ENCODE measurements at places on chromosomes 3 and 15.

- DNase-seq, result no peak
Measured at GRCh38 chr3:141110322-141110721, 59.2 kb downstream of the SPSB4 start.

DNA sequence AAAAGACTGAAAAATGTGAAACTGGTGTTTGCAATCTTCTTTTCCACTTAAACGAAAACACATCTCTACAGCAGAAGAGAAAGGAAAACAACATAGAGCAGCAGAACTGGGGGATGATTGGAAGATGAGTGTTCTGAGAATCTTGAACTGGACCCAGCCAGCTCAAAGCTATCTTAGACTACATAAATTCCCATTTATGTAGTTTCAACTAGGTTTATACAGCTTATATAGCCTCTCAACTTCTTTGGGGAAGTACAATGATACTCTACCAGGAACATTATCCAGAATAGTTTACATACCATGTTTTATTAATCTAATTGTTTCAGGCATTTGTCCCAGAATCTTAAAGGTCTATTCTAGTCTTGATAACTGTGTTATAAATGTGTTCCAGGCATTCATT, 658.2 kb upstream of the LMCD1 start:
- DNase-seq, result no peak

DNA sequence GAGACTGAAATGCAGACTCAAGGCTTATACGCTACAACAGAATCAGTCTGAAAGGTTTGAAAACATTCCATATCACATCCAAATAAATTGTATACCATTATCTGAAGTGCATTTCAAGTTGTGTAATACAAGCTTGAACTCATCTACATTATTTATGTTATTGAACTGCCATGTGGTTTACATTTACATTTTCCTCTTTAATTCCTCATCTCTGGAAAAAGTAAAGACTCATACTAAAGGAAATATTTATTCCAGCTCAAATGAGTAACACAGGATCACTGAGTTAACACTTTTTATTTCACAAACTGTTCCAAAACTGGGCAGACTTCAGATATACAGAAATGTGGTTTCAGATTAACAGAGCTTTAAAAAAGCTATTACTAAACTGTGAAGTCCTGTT, 282.5 kb downstream of the ULK4 start:
- no peak for DNase-seq

GRCh38 chr3:16668776-16669545, 63.7 kb upstream of the DAZL start:
- no peak for DNase-seq

DNA sequence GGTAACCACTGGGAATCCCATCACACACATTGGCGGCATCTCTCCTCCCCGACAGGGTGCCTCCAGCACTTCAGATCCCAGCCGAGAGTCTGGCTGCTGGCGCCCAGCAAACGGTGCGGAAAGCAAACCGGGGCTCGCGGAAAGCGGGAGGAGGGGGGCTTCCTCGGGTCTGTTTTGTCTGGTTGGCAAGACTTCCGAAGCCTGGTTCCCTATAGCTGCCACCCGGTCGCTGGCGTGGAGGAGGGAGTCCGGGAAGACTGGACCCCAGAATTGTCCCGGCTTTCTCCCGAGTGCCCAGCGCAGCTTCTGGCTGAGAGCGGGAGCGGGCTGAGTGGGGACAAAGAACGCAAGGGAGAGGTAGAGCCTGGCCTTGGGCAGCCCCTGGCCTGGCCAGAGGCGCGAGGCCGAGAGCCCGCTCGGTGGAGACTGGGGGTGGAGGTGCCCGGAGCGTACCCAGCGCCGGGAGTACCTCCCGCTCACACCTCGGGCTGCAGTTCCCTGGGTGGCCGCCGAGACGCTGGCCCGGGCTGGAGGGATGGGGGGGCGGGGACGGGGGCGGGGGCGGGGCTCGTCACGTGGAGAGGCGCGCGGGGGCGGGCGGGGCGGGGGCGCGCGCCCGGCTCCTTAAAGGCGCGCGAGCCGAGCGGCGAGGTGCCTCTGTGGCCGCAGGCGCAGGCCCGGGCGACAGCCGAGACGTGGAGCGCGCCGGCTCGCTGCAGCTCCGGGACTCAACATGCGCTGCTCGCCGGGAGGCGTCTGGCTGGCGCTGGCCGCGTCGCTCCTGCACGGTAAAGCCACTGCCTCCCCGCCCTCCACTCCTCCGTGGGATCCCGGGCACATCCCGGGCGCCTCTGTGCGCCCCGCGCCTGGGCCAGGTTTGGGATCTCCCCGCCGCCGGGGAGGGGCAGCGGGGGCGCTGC, at the start of gene CHRNA7:
CHRNA7 (plus strand) TSS at position 654 of the 920 bp plus-strand sequence; CDS start at position 734, 80 bp downstream.
- no peak for DNase-seq

DNA sequence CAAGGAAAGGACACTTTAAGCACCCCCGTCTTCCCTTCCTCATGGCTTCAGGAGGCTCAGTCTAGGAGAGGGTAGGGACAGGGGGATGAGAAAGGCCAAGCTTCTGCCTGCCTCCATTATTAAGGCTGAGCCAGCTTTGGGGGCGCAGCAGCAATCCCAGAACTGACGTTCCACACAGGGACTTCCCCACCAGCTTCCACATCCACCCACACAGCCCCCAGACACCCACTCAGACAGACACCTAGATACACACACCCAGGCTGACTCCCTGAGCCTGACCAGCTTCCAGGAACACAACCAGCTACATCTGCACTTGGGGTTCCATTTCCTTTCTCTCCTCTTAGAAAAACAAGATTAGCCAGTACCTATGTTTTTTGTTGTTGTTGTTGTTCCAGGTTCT, 4.7 kb downstream of the HCN4 start:
- no peak for DNase-seq

- DNase-seq, result peak; percentile 72
Measured at GRCh38 chr15:57079446-57079845, 161.0 kb downstream of the TCF12 start.

GRCh38 chr3:167304077-167304476, 76.0 kb downstream of the ZBBX start:
- no peak for DNase-seq

GRCh38 chr3:107309312-107309711, 67.9 kb upstream of the CCDC54 start:
- DNase-seq, result no peak

DNA sequence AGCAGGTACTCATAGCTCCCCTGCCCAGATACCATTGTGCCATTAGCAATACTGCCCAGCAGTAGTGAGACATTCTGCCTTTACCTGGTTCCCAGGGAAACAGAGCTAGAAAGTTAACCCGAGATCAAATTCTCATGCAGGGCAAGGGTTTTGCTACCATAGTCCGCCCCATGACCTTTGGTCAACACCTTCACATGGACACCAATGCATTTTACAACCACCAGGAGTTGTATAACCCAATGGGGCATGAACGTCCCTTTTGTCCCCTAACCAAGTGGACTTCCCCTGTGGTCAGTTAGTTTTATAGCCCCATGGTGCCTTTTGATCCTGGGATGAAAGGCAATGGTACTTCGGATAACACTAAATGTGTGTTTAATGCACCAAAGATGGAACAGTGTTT, 151.7 kb upstream of the IQSEC1 start:
- no peak for DNase-seq

DNA sequence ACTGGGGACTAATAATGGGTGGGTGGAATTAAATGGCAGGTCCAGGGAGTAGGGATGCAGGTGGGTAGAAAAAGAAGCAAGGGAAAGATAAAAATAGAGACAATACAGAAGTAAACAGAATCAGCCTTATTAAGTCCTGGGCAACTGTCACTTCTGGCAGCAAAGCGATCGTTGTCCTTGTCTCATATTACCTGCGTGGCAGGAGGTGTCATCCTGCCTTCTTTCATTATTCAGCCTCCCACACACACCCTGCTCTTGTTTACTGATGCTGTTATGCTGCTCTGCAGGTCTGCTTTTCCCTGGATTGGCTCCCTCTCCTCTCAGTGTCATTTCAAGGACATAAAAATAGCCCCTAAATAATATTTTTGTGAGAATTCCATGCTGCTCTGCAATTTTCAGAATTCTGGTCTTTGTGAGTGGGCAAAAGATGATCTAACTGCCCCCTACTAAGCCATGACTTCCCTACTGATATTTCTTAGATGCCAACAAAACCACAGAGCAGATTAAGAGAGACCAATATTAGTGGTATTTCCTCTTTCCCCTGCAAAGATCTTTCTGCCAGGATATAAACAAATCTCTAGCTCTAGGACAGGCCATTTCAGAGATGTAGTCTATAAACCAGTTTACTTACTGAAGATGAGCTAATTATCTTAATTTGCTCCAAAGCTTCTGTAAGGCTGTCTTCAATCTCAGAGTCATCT, 8.5 kb downstream of the VEPH1 start:
- no peak for DNase-seq

GRCh38 chr15:32718821-32719716, 1.3 kb downstream of the GREM1 start:
- no peak for DNase-seq

- no peak for DNase-seq
Measured at GRCh38 chr3:159877924-159878323, 110.7 kb upstream of the IL12A start.

DNA sequence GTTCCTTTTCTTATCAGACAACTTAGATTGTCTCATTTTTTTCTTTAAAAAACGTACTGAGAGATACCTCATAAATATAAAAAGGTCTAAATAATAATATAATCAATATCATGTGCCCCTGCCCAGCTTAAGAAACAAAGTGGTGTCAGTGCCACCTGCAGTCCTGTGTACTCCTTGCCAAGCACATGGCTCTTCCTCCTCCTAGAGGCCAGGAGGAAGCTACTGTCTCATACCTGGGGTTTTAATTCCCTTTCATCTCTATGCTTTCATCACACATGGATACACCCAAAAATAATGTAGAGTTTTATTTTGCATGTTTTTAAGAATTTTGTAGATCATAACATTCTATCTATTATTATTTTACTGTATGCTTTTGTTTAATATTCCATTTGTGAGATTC, 98.6 kb upstream of the C15orf61 start:
- DNase-seq, result no peak

DNA sequence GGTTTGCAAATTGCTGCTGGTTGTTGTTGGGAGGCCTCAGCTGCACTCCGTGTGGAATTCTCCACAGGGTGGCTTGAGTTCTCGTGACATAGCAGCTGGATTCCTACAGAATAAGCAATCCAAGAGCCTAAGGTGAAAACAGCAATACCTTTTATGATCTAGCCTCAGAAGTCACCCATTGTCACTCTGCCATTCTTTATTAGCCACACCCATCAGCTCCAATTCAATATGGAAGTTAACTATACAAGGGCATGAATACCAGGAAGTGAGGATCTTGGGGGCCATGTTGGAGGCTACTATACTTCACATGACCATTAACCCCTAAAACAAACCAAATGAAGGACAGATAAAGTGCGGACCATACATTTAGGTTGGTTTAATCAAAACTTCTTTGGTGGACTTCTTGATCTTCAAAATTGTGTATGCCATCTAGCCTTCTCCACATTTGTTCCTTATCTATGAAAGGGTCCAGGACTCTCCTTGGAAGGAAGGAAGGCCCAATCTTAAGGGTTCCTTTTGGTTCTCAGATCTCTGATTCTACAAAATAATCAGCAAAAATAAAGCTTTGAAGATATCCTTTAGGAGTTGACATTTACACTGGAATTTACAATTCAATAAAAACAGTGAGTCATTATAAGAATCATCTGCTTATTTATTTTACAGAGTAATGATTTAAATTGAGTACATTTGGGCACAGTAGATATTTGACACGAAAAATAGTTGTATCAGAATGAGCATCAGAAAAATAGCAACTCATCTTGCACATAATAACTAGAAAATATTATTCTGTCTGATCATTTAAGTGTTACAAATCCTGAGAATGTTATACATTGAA, 21.5 kb downstream of the CIAO2A start:
- DNase-seq, result no peak

DNA sequence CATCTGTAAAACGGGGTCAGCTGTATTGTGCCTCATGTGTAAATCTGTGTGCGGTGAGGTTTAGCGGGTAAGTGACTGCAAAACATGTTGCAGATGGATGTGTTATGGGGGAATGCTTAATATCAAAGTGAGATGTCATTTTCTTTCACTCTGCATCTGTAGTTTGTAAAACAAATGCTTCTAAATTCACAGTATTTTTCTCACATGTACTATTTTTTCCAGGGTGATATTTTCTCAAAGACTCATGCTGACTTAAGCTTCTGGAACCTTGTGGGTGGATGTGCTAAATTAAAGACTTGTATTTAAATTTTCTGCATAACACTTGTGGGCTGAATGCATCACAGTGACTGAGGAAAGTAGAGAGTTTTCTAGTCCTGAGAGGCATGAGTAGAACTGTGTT, 115.2 kb upstream of the TP63 start:
- no peak for DNase-seq

GRCh38 chr3:193732391-193732790, 139.4 kb downstream of the OPA1 start:
- no peak for DNase-seq

DNA sequence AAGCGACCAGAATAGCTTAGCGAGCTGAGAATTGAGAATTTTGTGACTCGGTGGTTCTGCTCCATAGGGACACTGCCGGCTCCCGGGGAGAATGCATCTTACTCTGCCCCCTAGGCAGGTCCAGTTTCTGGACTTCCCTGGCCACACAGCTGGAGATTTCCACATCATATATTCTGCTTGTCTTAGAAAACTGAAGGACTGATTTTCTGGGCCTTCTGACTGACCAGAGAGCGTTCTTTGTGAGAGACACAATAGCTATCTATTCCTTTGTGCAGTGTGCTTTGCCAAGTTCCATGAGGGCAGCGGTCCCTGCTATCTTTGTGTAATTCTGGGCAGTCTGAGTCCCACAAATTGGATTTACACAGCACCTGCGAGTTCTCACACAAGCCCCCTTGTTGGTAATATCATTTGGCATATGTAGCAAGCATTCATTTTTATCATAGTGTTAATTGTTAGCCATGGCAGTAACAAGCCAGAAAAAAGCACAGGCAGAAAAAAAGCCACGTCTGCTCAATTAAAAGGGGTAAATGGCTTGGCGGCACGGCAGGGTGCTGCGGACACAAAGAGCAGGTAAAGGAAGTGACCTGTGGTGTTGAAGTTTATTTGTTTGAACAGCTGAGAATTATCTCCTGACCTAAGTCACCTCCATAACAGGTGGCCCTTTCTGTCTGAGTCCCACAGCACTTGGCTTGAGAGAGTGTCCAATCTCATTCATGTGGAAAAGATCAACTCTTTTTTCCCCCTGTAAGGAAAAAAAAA, 688.7 kb downstream of the TUSC7 start:
- DNase-seq, result no peak

DNA sequence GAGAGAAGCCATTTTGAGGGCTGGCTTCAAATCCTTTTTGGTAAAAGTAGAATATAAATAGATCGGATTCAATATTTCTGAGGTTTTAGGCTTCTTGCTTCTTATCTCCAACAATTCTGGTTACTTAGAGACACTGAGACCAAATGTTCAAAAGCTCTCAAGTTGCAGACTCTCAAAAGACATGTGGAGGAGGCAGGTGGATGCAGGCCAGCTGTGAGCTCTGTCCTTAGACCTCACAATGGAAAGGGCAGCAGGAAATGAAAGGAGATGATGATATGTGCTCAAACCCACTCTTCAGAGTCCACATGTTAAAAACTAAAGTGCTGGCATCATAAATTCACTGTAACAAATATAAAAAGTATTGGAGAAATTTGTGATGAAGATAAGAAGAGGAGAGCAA, 424.9 kb upstream of the ALCAM start:
- DNase-seq, result no peak

- DNase-seq, result peak; percentile 50
Measured at GRCh38 chr3:171832989-171833388, 10.2 kb upstream of the TMEM212 start.

- no peak for DNase-seq
Measured at GRCh38 chr15:90449206-90449735, 61.2 kb downstream of the IQGAP1 start.
